ENCODE measurements at places on chromosomes 16 and 17.

DNA sequence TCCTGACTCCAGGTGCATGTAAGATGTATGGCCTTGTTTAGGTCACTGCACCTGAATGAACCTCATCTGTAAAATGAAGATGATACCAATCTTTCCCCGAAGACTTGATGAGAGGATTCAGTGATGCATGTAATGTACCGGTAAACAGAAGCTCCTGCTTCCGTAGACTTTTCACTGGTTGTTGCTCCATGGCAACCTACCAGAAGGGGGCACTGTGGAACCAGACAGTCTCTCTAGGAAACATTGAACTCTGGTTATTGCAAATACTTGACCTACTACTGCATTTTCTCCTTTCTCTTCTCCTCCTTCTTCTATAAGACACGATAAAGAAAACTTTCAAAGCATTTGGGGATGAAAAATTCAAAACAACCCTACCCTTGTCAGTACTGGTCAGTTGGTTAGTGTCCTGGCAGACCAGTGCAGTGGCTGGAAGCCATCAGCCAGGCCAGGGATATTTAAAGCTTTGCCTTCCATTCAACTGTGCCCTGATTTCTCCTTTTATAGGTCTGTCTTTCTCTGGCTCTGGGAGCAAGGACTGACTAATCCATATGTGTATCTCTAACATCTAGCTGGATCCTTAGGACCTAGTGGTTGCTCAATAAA lies 667.4 kb upstream of the SALL1 start:
- DNase-seq: peak; percentile 92

DNA sequence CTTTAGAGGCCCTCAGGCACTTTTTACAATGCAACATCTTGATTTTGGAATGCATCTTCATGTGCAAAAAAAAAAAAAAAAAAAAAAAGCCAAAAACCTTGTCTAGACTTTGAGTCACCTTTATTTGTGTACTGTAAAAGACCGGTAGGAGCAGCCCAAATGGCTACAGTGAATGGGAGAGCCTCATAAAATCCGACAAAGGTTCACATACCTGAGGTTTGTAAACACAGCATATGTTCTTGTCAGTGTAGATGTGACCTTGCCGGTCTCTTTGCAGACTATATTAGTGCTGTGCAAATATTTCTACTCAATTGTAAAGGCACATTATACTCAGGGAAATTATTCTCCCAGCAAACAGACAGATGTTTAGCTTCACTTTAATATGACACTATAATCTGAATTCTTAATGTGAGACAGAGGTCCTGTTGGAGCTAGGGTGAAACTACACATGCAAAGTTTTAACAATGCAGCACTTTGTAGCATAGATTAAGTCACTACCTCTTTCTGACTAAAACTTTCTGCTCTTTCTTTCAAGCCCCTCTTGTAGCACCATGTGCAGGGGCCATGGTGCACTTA lies 211.3 kb downstream of the CA10 start:
- DNase-seq: no peak

GRCh38 chr17:34998205-34998604 lies 17.9 kb downstream of the LIG3 start:
- DNase-seq: peak; percentile 98

DNA sequence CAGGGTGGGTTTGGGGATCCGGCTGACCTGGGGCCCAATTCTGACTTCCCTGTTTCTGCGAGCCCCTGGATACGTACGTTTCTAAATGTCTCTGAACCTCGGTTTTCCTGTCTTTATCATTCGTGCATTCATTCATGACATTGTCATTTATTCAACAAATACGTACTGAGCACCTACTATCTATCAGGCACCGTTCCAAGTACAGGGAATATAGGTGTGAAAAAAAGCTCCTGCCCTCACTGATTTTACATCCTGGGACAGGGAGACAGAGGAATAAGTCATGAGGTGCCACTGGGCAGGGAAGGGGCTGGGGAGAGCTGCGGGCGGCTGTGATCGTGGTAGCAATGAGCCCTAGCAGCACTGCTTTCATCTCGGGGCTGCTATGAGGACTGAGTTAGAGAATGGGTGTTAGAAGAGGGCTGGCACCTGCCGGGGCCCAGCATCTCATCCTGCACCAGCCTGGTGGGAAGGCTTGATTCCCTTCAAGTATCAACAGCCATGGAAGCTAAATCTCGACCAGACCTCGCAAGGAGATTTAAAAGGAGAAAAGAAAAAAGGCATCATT lies 88.3 kb upstream of the DNAH17 start:
- no peak for DNase-seq

GRCh38 chr17:3968015-3968414 lies 3.8 kb upstream of the ATP2A3 start:
- no peak for DNase-seq

DNA sequence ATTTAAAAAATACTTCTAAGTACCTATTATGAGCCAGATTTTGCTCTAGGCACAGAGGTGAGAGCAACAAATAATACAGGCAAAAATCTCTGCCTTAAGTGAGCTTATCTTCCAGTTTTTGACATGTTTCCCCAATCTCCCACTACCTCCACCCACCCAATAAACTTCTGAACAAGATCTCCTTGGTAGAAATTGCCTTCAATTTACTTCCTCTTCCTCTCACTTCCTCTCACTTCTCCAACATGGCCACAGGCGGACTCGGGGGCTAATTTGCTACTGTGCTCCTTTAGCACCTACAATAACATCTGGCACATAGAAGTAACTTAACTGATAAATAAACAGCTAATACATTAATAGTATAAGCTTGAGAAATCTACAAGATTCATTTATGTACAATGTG lies 82.6 kb downstream of the CACNG1 start:
- no peak for DNase-seq

GRCh38 chr16:4293181-4293716 lies 20.4 kb upstream of the TFAP4 start:
- no peak for DNase-seq

DNA sequence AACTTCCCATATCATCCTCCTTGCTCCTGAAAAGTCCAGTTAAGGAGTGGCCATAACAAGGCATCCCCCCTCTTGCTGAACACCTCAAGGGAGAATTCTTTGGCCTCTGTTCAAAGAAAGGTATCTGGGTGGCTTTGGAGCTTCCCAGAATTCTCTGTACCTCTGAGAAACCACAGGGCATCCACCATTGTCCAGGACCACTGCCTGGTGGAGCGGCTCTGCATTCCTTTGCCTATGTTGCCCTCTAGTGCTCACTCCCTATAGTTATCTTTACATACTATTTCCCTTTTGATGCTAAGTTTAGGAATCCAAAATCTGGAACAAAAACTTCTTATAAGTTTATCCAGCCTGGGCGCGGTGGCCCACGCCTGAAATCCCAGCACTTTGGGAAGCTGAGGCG lies 30.3 kb downstream of the CHD9NB start:
- peak; percentile 77 for DNase-seq

DNA sequence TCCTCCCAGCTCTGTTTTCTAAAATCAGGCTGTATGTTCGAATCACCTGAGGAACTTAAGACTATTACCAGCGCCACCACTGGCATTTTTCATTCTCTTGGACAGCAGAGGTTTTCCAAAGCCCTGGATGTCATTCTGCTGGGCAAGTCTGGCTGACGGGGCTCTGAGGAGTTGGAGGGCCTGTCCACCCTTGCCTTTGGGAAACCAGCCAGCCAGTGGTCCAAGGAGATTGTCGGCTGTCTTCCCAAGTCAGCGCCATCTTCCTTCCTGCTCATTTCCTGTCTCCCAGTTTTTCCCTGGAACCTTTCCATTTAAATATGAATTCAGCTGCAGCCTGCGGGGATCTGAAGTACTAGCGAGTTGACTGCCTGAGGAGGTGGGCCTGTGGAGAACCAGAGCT lies 258.3 kb downstream of the PRKCA start:
- peak; percentile 32 for DNase-seq

DNA sequence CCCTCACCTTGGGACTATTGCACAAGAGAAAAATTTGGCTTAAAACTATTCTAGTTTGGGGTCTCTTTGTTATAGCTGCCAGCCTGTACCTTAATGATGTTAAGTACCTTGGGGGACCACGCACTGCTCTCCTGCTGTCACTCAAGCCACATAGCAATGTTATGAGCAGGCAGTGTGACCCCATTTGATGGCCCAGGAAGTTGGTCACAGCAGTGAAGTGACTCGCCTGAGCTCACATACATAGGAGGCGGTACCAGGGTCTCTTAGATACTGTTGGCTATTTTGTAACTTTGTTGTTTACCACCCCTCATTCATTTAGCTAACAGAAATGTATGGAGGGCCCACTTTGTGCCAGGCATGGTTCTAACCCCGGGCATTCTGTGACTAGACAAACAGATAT lies 16.4 kb downstream of the KCNG4 start:
- DNase-seq: no peak

DNA sequence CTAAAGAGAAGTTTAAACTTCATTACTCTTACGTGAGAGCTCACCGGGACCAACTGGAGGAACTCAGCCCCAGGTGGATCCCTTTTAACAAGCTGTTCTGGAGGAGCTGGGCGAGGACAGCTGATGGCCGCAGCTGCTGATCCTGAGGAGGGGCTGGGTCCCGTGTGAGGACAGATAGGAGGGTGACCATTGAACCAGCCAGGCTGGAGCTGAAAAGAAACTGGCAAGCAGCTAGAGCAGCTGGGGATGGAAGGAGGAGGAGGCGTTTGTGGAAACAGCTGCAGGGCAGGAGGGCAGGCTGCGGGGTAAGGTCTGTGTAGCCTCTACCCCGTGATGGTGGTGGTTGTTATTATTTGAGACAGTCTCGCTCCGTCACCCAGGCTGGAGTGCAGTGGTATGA lies 119.5 kb downstream of the AATF start:
- peak; percentile 61 for DNase-seq

GRCh38 chr17:42488032-42488431 lies 29.4 kb downstream of the ATP6V0A1 start:
- DNase-seq: no peak

GRCh38 chr17:48791128-48792032 lies 25.6 kb downstream of the TTLL6 start:
- DNase-seq: peak; percentile 98

DNA sequence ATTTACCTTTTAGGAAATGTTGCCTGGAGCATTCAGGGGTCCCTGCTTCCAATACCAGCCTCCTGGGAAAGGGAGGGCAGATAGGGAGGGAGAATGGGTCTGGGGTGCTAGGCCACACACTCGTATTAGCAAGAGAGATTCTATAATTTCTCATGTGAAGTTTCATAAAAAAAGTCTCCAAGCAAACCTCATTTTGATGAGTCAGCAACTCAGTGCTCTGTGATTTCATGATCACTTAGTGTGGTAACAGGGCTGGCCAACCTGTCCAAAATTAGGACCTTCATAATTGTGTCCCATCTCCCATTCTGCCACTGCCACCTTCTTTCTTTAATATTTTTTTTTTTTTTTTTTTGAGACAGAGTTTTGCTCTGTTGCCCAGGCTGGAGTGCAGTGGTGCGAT lies 41.4 kb downstream of the IGF2BP1 start:
- no peak for DNase-seq

GRCh38 chr17:38600906-38601305 lies 4.8 kb downstream of the SRCIN1 start:
- peak; percentile 91 for DNase-seq

GRCh38 chr17:43753493-43754129 lies 5.0 kb downstream of the SOST start:
- no peak for DNase-seq

- DNase-seq: peak; percentile 29
These were observed 184.7 kb downstream of the COPRS start for GRCh38 chr17:31674305-31674704.

GRCh38 chr17:82397449-82398335 lies 20.5 kb upstream of the HEXD start:
- DNase-seq: no peak

DNA sequence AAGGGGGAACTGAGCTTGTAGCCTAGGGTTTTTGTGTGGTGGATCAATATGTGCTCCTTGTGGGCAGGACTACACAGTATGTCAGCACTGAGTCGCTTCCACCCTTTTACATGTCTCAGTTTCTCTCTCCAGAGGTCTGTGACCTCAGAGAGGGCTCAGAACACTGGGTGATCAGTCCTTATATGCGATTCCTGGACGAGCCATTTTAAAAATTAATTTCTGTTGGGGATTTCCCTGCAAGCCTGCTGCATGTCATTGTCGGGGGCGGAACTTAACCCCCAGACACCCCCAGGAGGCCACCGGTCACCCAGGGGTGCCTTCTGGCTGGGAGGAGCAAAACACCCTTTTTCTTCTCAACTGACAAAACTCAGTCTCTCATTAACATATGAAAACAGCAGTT lies 14.1 kb downstream of the DHRS7B start:
- no peak for DNase-seq

DNA sequence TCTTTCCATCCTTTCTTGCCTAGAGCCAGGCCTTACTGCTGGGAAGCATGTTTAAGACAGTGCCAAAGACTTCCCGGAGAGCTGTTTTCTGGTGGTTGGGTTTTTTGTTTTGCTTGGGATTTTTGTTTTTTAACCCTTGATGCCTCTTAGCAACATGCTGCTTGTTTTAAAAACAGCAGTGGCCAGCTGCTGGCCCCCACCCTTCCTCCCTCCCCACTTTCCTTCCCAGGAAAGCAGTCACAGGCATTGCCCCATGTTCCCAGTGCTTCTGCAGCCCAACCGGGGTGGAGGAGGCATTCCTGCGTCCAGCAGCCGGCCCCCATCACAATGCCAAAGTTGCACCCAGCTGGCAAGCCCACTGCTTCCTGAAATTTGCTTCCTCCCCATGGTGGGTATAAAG lies 12.6 kb downstream of the TMEM132E start:
- DNase-seq: no peak

GRCh38 chr16:67268136-67268579 lies 11.2 kb upstream of the PLEKHG4 start:
- peak; percentile 78 for DNase-seq

- no peak for DNase-seq
These were observed 27.5 kb downstream of the GSE1 start for GRCh38 chr16:85640585-85640984.

GRCh38 chr17:12492450-12492849 lies 173.2 kb upstream of the MYOCD start:
- DNase-seq: no peak

DNA sequence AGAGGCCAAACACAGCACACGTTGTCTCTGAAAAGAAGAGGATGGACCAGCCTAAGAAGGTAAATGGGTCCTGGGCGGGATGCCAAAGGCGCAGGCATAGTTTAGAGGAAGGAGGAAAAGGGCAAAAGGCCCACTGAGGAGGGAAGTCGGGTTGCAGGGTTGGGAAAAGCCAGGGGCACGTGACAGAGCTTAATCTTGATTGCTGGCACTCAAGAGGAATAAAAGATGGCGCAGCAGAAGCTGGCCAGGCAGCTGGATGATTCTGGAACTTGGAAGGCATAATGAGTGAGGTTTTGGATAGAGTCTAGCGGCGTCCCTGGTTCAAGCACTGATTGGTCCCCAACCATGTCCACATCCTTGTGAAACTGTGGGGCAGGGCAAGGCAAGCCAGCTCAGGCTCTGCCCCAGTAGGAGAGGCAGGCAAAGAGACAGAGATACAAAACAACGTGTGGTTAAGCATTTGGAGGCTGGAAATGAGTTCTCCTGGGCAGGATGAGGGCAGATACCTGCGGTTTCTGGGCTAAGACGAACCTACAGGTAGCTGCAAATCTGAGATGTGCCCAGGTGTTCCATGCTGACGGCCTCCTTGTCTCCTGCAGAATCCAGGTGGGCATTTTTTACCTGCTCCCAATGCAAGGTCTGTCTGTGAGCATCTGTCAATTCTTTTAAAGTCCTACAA lies 52.7 kb upstream of the CIBAR2 start:
- no peak for DNase-seq
